ENCODE measurements at places on chromosomes 2 and 18.
A peak's percentile ranks its signal among the peaks of the same experiment; 100 is the strongest.

DNA sequence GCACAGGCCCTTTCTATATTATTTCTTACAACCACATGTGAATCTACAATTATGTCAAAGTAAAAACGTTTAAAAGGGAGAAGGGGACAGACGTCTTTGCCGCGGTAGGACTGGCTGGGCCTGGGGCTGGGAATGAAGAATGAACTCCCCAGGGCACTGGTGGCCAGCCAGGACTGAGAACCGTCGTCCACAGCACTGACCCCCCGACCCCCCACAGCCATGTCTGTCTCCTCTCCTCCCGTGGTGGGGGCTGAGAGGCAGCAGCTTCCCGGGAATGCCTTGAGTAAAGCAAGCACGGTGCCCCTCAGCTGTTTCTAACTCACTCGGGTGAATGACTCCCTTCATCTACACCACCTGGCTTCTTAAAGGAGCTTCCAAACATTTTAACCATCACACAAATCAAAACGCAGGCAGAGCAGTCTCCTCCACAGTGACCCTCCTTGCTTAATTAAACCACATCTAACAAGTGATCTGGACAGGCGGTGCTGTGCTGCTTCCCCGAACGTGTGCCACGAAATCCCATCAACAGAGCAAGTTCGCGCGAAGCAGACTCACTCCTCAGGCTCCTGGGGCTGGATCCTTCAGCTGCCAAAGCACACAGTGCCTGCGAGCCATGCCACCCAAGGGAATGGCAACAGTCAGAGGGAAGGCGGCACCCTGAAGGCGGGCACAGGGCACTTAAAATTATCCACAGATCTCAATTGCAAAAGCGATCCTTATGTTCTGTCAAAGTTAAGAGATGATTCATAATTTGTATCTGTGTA, 217.7 kb downstream of the EIPR1 start:
- DNase-seq, result no peak

DNA sequence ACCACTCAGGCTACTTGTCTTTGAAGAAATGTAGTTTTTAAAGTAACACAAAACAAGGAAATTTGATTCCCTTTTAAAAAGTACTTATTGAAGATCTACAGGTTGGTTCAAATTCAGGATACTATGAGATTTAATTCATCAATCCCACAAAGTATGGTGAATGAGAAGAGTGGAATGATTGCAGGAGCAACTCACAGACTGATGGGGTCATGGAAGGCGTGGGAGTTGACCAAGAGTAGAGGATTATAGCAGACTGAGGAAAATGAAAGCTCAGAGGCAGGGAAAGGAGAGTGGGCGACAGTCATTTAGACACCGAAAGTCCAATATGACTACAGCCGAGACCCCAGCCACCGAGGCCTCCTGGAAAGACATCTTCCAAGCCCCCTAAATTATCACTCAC, 12.5 kb upstream of the DAPL1 start:
- no peak for DNase-seq

DNA sequence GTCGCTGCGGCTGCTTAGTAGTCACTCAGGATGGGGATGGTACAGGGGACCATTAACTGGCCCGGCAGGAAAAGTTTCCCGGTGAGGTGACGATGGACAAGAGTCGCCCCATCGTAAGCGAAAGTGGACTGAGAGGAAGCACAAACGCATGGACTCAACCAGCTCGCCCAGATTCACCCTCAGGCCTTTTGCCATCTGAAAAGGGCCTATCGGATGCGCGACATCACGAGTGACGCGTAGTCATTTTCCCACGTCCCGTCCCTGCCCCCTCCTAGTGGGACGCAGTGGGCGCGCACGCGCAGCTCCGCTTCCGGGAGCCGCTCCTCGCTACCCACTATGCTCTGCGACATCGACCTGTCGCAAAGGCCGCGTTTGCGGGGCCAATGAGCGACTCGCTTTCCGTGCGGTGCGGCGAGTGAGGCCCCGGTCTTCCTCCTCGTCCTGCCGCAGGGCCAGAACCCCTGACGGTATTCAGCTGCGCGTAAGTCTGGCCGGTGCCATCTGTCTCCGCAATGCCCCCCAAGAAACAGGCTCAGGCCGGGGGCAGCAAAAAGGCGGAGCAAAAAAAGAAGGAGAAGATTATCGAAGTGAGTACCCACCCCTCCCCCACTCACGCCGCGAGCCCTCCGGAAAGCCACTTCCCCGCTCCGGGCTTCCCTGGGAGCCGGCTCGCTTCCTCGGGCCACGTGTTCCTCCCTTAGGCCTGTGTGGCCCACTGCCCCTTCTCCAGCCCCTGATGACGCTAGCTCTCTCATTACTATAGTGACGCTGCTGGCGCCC, at the start of gene ZC3H15:
Gene ZC3H15 (plus strand): TSS at position 390 of the 780 bp plus-strand sequence. CDS start 123 bp downstream, at position 513.
- peak; percentile 93 for DNase-seq

DNA sequence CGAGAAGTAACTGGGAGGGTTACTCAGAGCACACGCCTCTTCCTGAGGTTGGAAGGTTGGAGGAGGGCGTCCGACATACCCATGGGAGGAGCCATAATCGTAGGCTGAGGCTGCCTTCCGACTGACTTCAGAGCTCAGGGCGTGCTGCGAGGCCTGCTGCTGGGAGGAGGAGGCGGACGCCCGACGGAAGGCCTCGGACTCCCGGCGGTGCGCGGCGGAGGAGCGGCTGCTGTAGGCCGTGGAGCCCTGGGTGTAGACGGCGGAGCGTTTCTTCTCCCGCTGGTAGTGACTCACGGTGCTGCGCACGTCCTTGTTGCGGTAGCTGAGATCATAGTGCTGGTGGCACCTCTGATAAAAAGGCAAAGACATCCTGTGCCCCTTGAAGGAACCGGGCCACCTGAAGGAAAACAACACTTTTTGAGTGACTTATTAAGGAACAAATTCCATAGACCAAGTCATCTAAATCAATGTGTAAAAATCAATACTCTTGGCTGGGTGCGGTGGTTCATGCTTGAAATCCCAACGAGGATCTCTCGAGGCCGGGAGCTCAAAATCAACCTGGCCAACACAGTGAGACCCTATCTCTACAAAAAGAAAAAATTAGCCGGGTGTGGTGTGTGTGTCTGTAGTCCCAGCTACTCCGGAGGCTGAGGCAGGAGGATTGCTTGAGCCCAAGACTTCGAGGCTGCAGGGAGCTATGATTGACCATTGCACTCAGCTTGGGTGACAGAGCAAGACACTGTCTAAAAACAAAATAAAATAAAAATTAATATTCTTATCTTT, 4.7 kb downstream of the MYOM1 start:
- no peak for DNase-seq

DNA sequence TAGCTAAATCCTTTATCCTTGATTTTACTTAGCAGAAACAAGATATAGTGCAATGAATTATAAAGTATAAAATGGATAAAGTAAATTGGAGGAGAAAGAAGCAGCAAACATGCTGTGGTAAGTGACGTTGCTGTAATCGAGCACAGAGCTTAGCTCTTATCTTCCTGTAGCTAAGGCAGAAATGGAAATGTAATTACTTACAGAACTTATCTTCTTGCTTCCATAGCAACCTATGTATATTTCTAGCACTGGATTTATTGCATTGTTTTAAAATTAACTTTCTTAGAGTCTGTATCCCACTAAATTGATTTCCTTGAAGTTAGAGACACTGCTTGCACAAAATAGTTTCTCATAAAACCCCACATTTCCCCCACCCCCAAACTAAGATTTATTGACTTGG, 130.6 kb upstream of the MC4R start:
- no peak for DNase-seq

- no peak for DNase-seq
These were observed 202.1 kb upstream of the HS6ST1 start for GRCh38 chr2:128520791-128521190.

- no peak for DNase-seq
These were observed 318.8 kb downstream of the RND3 start for GRCh38 chr2:150168595-150169236.

DNA sequence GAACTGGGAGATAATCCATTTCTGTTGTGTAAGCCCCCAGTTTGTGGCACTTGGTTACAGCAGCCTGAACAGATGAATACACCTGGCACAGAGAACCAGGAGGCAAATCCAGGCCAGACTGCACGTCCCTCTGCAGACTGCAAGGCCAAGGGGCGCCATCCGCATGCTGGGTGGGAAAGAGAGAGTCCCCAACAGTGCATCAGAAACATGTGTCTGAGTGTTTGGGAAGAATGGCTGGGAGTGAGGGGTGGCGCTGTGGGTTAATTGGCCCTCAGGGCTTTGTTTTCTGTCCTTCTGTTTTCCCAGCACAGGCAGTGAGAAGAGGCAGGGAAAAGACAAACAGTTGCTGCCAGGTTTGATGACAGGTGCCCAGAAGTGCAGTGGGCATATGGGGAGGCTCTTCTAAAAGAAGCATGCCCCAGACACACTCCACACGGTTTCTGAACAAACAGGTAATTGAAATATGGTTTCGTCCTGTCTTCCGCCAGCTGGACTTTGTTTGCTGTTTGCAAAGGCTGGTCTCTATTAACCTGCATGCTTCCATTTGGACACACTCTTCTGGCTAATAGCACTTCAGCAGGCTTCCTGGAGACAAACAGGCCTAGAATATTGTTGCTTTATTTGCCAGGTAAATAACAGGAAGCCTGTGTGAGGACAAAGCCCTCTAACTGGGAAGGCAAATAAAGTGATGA, 43.4 kb upstream of the SEC11C start:
- DNase-seq, result no peak

GRCh38 chr2:95159690-95160449, at the start of gene ZNF514:
Gene ZNF514, minus strand, starts transcription at chr2:95159848. Its CDS starts 6,595 bp downstream, at chr2:95153253.
- peak; percentile 63 for DNase-seq

DNA sequence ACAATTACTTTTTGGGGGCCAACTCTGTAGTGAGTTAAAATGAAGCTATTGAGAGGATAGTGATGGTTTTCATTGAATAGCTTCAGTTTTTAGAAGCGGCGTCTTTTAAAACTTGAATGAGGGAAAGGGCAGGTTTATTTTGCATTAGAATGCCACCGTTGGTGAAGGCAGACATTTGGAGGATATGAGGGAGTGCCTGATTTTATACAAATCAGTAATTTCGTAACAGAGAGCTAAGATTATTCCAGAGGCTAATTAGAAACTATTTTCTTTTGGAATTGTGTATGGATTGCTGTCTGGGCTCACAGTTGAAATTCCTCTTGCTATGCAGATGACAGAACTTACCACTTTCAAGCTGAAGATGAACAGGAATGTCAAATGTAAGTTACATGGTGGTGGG, 67.6 kb downstream of the ITGB1BP1 start:
- no peak for DNase-seq

- DNase-seq, result no peak
These were observed 47.9 kb downstream of the LDLRAD4 start for GRCh38 chr18:13266218-13267100.

DNA sequence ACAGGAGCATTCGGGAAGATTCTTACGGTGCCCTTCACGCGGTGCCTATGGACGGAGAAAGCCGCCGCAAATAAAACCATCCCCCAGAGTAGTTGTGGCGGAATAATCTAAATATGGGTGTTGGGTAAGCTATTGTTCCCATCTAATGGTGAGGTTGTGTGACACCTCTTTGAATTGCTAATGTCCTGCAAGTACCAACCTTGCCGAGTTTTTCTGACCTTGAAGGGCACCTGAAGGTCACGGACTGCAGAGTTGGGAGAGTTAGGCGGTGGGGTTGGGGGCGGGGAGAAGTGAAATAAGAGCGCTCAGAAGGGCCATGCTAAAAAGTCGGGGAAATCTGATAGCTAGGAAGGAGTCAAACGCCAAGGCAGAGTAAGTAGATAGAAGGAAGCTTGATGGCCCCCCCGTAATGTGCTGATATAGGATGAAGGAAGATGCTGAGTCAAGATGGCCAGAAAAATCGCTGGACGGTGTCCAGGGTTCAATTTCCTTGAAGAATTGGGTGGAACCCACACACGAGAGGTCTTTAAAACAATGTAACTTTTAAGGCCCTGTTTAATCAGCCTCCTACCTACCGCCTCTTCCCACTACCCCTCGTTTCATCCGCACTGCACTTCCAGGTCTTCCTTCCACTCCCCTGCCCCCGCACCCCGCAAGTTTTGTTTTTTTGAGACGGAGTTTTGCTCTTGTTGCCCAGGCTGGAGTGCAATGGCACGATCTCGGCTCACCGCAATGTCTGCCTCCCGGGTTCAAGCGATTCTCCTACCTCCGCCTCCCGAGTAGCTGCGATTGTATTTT, 600 bp downstream of the KATNAL2 start:
- no peak for DNase-seq

DNA sequence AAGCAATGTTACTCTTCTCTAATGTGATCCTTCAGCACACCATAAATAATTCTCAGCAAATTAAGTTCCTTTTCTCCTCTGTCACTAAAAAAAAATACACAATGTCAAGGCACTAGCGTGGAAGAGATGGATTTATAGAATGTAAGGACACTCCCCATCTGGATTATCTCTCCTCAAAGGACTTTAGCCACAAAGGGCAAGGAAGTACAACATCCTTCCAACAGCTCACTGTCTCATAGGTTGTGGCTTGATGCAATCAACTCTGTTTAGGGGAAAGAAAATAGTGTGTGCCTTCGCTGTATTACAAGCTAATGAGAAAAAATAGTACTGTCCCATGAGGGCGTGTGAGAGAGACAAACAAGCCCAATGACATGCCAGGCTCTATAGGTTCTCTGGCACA, 129.1 kb upstream of the DNMT3A start:
- no peak for DNase-seq

DNA sequence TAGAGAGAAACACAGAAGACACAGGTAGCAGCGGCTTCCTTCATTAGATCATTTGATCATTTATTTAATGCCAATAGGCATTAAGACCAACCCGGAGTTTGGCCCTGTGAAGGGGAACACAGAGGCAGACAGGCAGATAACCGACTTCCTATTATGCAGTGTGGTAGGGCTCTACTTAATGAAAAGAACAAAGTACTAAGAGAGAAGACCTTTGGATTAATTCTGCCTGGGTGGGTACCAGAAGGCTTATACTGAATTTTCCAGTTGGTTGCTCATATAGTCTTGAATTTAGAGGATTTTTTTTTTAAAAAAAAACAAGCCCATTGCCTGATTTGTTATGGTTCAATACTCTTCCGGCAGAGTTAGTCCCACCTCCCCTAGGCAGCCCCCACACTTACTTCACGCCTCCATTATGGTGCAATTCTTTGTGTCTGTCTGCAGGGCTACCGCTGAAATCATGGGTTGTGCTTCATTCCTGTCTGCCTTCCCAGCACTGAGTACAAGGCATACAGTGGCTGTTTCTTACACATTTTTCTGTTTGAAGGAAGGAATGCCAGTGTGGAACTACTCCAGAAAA, 244.3 kb upstream of the APCDD1 start:
- DNase-seq, result no peak

GRCh38 chr2:1883476-1883875, 139.2 kb upstream of the PXDN start:
- DNase-seq, result no peak

- DNase-seq, result no peak
These were observed 29.9 kb downstream of the TPGS2 start for GRCh38 chr18:36798738-36799473.

DNA sequence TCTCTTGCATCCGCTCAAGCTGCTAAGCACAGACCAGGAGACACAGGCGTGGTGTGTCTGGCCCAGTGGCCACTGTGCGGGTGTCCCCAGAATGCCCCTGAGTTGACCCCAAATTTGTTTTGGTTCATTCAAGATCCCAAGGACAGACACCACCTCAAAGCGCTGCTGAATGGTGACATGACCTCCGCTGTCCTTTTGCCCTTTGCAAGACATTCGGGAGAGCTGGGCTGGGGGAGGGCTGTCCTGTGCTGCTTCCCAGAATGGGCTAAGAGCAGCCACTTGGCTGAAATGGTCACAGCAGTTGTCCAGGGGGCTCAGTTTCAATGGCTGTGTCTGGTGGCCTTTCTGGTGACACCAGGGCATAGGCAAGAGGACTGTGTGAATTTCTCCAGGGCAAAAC, 84.1 kb downstream of the SMIM21 start:
- DNase-seq, result no peak

All from stimulated activated CD4-positive, alpha-beta T cell treated with anti-CD3 and anti-CD28 coated beads, Interleukin-15, amount 100 ng/mL, for 1 hour (primary cell).